NCI-H510A (cell line): ENCODE measurements at places on chromosomes 6 and 20.

- no peak for DNase-seq
Observed at GRCh38 chr6:14804785-14805210, 441.1 kb upstream of the JARID2 start.

- no peak for DNase-seq
Observed at GRCh38 chr6:938271-938905, 245.4 kb upstream of the EXOC2 start.

DNA sequence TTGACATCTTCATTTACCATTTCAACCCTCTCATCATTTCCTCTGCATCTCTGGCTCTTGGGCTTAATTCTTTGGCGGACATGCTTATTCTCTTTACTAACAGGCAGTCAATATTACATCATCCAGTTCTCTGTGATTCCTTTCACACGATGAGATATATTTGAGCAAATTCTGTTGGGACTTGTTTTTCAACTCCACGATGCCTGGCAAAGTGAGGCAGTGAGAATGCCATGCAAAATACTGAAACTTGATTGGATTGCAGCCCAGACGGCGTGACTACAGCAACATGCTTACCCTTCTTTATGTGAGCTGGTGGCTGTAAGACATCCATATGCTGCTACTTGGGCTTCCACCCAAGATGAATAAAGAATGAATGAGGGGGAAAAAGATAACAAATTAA is 101.7 kb upstream of the SPACA1 start:
- DNase-seq: no peak

- no peak for DNase-seq
Observed at GRCh38 chr6:16733085-16733484, 28.2 kb downstream of the ATXN1 start.

DNA sequence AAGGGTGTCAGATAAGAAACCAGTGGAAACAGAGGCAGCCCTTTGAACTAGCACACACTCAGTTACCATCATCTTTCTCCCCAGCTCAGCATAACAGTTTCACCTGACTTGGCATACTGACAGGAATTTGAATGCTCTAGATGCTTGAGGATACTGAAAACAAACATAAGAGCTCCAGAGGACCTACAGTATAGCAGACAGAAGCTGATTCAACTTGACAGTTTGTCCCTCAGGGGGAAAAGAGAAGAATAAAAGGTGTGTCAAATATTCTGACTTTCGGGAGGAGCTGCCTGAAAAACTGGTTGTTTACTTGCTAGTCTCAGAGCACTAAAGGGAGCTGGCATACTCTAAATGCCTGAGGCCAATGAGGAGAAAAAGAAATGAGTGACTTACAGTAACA is 35.1 kb downstream of the EYS start:
- no peak for DNase-seq

- DNase-seq: no peak
Observed at GRCh38 chr6:56677559-56677958, 34.9 kb upstream of the DST start.
